ENCODE measurements at places on chromosomes 6 and 20.

DNA sequence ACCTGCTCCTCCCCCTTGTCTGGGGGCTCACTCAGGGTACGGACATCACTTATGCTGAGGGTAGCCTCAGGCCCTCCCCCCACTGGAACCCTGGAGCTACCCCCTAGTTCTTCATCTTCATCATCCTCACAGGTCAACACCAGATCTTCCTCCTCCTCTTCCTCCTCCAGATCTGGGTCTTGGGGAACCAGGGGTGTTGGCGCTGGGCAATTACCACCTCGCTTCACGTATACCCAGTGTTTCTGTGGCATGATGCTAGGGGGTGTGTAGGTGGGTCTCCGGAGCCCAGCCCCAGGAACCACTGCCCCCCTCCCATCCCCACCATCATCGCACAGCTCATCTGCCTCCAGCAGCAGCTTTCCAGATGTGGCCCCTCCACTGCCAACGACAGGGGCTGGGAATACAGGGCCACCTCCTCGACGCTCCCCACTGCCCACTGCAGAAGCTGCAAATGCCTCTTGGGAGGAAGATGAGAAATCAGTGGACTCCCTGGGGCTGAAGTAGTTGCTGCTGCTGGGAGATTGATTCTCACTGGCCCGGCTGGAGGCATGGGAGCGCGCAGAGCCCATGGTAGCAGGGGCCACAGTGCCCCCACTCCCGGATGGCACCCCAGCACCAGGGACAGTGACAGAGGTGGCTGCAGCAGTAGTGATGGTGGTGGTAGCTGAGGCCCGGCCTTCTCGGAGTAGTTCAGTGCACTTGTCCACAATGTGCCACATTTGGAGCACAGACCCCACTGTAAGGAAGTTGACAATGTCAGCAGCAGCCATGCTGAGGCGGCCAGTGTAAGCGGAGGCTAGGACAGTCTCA, 1.5 kb downstream of the ZBTB22 start:
- DNase-seq = no peak

- no peak for DNase-seq
Observed at GRCh38 chr20:46347841-46348803, 39.8 kb upstream of the CDH22 start.

DNA sequence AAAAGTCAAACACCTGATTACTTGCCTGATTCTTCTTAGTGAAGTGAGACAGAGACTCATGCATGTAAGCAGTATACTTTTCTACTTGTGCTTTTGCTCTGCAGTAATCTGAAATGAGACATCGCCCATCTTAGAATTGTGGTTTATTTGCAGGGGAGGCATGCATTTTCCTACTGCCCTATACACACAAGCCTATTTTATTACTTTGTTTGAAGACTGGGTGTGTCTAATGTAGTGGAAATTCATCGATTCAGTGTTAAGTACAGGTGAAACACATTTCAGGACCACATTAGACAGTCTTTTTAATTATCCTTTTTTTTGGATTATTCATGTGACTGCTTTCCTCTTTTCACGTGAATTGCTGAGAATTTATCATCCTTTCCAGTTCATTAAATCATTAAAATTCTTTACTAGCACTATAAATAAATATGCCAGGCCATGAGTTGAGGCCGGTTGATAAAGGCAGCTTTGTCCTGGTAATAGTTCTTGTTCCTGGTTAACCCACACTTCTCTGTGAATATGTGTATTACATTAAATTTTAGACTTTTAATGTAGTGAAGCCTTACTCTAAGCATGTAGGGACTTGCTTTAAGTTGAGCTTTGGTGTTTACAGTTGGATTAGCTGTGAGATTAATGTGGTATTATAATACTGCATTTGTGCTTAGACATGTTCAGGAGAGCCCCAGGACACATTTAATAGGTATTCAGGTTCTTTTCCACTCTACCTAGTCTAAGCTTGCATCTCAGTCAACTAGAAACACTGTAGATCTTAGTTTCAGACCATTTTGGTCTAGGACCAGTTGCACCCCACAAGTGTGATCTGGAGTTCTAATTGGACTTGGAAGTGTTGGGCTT, 10.8 kb upstream of the BTBD3 start:
- DNase-seq = no peak

GRCh38 chr6:5155906-5156305, 70.8 kb downstream of the PPP1R3G start:
- DNase-seq = no peak

GRCh38 chr6:37788259-37788658, 31.3 kb upstream of the ZFAND3 start:
- DNase-seq = no peak

DNA sequence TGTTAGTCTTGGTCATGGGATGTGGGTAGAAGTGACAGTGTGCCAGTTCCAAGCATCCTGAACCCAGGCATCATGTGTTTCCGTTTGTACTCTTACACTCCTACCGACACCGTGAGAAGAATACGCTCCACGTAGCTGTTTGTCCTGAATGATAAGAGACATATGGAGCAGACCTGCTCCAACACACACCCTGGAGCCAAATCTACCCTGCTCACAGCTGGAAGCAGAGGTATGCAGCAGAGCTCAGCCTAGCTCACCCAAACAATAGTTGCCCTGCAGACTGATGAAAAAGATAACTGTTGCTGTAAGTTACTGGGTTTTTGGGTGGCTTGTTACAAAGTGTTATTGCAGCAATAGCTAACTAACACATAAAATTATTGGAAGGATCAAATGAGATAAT, 14.3 kb upstream of the PDSS2 start:
- DNase-seq = no peak

DNA sequence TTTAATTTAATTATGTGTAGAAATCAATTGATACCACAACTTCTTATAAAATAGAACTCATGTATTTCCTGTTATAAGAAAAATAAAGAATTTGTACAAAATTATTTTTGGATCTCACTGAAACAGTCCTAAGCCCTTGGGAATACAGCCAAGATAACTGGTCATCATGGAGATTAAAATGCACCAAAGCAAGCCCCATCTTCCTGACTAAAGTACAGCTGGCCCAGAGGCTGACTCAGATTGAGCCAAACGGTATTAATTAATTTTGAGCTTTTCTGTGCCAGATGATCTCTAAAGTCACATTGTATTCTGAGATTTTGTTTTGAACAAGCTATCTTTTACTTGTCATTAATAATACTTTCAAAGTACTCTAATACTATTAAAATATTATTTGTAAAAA, 978.5 kb downstream of the TBC1D32 start:
- DNase-seq = no peak

DNA sequence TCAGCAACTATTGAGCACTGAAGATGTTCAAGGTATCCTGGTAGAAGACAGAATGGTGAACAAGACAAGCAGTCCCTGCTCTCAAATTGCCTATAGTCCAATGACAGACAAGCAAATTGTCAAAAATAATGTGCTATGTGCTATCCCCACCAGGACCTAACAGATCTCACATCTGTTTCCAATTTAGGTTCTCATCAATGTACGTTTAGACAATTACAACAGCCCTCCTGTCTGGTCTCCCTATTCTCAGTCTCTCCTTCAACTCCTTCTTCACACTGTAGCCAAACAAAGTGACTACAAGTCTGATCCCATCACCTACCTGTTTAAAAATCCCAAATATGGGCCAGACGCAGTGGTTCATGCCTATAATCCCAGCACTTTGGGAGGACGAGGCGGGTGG, 7.5 kb downstream of the TAPBP start:
- no peak for DNase-seq

Measured in CD4-positive, alpha-beta T cell treated with Interleukin-12 subunit alpha and Interleukin-12 subunit beta, for 1 hour (primary cell).